ENCODE measurements at places on chromosomes 11 and 22. TPM values are rescaled to one million over a fixed set of nuclear protein-coding genes. Genes with fewer than 3 reads are reported as not detected.

DNA sequence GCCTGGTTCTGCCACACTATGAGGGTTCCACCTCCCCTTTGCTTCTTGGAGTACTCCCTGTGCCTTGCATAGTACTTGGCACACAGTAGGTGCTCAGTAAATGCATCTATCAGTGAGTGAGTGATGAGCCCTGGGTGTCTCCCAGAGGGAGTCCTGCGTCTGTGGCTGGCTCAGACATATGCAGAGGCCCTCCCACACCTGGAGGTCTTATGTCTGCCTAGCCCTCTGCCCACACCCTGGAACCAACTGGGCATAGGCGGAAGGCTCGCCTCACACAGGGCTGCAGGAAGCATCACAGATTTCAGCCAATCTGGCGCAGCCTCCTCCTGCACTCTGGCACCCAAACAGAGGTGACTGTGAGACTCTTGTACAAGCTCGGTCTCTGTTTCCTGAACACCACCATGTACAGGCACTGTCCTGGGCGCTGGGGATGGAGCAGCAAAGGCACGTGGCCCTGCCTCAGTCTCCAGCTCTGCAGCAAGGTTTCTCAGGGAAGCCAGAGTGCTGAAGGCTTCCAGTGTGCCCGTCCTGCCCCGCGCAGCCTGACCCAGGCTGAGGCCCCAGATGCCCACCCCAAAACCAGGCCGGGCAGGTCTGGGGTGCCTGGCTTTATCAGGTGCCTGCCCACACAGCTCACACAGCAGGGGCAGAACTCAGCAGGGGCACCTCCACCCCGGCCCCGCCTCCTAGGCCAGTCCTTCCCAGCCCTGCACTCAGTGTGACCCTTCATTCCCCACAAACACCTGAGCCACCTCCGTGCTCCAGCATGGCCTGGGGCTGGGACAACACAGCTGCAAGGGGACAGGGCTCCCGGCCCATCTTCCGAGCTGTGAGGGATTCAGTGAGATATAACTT, 26.7 kb downstream of the FLRT1 start:
- no peak for DNase-seq

GRCh38 chr11:17828311-17828751, 93.8 kb downstream of the KCNC1 start:
- DNase-seq: no peak

Gene TSSK2
- not detected for polyA plus RNA-seq

DNA sequence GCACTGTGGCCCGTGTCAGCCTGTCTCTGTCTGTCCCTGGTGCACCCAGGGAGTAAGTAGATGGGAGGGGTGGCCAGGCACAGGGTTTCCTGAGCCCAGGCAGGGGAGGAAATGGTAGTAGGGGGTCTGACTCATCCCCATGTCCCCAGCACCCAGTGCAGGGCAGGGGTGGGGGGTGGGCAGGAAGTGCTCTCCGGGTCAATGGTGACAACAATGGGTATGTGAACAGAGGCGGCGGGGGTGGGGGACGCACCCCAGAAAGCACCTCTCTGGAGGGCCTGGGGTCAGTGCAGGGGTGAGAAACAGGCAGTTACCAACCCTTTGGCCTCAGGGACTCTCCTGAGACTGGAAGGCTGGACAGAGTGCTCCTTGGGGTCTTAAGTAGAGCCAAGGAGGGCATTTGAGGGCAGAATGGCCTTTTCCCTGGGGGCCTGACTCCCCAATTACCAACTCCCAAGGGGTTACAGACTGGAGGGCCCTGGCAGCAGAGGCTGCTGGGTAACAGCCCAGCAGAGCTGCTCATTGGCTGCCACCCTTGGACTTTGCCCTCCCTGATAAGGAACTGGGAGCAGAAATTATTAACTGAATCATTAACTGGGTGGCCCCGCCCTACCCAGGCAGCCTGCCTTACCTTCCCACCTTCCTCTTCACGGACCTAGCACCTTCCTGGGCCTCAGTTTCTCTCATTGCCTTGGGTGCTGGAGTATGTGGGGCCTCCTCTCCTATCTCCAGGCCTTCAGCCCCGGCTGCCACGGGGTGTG, 4.2 kb downstream of the MYRF start:
- DNase-seq: no peak

Gene B3GAT1
- 2.5 TPM for polyA plus RNA-seq

GRCh38 chr11:11312738-11313137, 40.3 kb downstream of the CSNK2A3 start:
- no peak for DNase-seq

Gene MRPL11
- 83.2 TPM for polyA plus RNA-seq

- no peak for DNase-seq
Observed at GRCh38 chr11:38867338-38867737, 2269.3 kb upstream of the RAG2 start.

Gene LRRC56
- 2.8 TPM for polyA plus RNA-seq

- DNase-seq: no peak
Observed at GRCh38 chr11:128841461-128842072, 25.5 kb downstream of the KCNJ1 start.

DNA sequence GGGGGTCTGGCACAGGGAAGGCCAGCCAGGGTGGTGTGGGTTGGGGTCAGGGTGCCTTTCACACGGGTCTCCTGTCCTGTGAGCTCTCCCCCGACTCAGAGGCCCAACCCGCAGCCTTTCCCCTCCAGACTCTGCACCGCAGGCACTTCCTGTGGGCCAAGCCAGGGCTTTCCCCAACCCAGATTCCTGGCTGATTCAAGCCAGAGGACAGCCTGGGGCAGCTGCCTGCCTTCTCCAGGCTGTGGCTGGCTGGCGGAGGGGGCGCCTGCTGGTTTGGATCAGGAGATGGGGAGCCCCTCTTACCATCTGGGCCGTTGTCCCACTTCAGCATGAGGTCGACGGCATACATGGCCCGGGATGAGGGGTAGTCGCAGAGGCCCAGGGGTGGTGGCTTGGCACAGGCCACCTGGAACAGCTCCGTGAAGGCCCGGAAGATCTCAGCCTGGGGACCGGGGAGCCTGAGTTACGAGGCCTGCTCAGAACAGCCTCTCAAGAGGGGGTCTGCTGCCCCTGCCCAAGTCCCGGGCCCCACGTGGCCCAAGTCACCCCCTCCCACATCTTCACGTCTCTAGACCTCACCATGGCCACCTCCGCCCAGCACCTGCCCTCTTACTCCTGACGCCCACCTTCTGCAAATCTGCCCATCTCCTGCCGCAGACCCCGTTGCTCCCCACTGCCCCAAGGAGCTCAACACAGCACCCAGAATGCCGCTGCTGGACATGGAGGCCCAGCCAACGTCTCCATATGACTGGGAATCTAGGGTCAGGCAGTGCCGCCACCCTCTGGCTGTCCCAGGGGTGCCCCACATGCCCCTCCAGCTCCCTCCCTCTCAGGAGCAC, 17.3 kb downstream of the TSPO start:
- no peak for DNase-seq

Gene ATM
- polyA plus RNA-seq: 51.4 TPM

DNA sequence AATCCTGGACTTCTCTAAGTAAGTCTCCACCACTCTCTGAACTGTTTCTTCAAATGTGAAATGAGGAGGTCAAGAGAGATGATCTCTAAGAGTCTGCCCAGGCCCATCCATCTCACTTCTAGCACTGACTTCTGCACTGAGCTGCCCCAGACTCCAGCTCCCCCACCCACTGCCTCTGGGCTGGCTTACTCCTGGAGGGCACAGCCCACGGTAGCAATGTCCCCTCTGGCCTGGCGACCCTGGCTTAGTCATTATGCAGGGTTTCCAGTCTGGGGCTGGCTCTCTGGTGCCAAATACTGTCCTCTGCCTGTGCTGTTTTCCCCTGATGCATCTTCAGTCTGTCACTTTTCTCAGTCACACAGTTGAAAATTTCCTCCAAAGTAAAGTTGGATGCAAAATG, 60.9 kb downstream of the PKNOX2 start:
- no peak for DNase-seq

GRCh38 chr22:48741540-48741939, 1086.1 kb downstream of the BRD1 start:
- DNase-seq: no peak

Gene RIMBP3B
- polyA plus RNA-seq: not detected

- DNase-seq: no peak
Observed at GRCh38 chr11:9362393-9362863, 22.0 kb upstream of the IPO7 start.
